ENCODE measurements at places on chromosomes 2 and 18.

- DNase-seq: no peak
Measured at GRCh38 chr2:62227386-62228075, 31.6 kb downstream of the B3GNT2 start.

DNA sequence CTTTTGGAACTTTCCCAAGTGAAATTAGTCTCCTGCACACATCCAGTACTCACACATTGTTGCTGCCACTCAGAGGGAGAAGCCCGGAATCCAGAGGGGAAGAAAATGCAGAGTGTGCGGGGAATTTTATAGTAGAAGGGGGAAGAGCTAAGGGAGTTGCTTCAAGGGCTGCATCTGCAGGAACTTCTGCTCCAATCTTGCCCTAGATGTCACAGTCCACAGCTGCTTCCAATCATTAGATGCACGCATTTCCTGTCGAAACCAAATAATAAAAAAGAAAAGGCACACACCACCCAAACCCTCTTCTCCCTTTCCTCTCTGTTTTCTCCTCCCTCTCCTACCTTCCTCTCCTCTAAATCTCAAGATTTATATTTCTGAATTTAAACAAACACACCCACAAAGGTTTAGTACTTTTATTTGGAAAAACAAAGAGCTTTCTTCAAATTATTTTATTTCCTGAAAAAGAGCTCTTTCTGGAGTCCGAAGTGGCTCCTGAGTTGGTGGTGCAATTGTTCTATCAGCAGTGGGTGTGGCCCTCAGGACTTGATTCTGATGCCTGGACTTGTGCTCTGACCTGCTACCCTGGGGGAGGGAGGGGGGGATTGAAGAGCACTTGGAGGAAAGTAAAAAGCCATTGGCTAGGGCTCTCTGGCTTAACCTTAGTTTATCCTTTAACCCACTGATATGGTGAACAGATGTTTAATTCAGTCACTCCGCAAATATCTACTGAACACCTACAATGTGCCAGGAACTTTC, 72.0 kb downstream of the KCNE4 start:
- no peak for DNase-seq

GRCh38 chr2:107091163-107091864, 205.3 kb upstream of the ST6GAL2 start:
- no peak for DNase-seq

- DNase-seq: no peak
Measured at GRCh38 chr2:184830531-184830930, 232.2 kb downstream of the ZNF804A start.

- DNase-seq: peak; percentile 3
Measured at GRCh38 chr18:24817587-24818371, 357.3 kb downstream of the HRH4 start.

DNA sequence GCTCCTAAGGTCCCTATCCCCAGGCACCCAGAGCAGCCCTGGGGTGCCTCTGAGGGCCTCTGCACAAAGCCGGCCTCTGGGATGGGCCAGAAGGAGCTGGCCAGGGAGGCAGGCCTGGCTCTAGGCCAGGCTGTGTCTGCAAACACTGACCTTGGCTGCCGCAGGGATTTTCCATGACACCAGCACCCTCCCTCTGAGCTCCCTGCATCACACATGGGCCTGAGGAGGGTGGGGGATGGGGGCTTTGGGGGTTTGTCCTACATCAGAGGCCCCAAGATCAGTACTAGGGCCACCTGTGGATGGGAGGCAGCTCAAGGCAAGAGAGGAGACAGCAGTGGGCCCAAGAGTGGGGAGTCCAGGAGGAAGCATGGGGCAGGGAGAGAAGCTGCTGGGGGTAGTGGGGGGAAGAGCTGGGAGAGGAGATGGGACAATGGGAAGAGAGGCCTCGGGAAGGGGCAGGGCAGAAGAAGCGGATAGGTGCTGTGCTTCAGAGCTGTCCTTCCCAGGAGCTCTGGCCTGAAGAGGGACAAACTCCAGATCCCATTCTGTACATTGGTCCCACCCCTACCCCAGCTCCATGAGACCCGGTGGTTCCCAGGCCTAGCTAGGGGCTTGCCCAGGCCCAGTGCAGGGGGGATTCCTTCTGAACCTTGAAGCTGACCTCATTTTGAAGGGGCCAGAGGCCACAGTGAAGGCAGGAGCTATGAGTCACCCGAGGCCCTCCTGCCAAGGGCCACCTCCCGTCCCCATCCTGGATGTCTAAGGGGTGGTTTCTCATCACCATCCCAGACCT, 28.0 kb downstream of the KCNK3 start:
- DNase-seq: no peak

DNA sequence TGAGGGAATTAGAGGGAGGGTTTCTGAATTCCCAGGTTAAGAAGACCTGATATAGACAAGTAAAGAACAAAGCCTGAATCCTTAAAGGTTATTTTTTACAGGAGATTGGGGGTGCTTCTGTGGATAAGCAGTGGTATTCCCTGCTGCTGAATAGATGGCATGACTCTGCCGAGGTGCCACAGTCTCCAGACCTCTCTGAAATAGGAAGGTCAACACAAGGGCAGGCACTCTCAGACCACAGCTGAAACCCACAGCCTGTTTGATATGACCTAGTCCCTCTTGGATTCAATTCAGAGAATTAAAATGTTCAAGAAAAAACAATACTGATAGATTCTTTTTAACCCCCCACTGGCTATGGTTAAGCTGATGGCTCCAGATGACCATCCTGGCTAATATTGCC, 259.3 kb downstream of the PTGR3 start:
- no peak for DNase-seq

DNA sequence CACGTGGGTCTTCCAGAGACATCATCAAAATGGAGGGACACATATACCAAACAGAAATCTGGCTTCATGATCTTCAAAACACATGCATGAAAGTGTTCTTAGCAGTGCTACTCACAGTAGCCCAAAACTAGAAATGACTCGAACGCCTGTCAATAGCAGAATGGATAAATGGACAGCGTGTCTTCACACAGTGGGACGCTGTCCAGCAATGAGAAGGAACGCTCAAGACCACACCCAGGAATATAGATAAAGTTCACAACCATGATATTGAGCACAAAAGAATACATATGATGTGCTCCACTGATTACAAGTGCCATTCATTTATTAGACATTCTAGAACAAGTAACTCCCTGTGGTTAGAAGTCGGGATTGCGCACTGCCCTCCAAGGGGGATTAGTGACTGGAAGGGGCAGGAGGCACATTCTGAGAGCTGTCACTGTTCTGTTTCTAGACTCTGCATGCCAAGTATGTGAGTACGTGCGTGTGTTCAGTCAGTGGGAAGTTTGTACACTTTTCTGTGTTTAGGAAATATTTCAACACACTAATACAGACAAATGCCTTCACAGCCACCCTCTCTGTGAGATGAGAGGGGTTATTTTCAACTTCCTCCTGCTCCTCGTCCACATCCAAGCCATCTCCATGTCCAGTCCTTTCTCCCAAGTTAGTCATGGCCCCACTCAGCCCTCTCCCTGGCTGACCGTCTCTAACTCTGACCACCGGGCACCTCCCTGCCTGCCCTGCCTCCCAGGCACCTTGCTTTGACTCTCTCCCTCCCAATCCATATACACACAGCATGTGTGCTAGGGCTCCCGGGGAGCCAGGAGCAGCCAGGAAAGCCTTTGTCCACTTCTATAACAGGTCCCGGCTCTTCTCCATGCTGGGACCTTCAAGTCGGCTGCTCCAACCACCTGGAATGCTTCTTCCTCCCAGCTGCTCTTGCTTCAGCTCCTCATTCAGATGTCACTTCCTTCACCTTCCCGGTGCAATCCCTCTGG, 26.9 kb upstream of the TNS1 start:
- no peak for DNase-seq

- DNase-seq: no peak
Measured at GRCh38 chr2:238380785-238381184, 45.9 kb upstream of the ASB1 start.

GRCh38 chr2:50722776-50723175, 309.2 kb downstream of the NRXN1 start:
- DNase-seq: no peak

GRCh38 chr18:13436576-13436975, 218.0 kb downstream of the LDLRAD4 start:
- no peak for DNase-seq

- DNase-seq: no peak
Measured at GRCh38 chr18:49694402-49694801, 118.9 kb downstream of the ACAA2 start.

DNA sequence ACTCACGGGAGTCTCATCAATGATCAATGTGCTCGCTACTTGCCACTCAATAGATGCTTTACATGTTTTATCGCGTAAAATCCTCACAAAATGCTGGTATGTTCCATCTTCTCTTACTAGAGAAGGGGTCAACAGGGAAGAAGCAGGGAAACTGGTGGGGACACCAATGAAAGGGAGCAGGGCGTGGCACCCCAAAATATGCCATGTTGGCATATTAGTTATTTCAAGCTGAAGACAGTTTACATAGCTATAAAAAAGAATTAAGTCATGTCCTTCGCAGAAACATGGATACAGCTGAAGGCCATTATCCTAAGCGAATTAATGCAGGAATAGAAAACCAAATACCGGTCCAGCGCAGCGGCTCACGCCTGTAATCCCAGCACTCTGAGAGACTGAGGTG, 8.1 kb upstream of the ZNF236 start:
- no peak for DNase-seq
